ENCODE measurements at places on chromosomes 2 and 18.

GRCh38 chr2:202035089-202035940, 1.7 kb downstream of the FZD7 start:
- no peak for DNase-seq

DNA sequence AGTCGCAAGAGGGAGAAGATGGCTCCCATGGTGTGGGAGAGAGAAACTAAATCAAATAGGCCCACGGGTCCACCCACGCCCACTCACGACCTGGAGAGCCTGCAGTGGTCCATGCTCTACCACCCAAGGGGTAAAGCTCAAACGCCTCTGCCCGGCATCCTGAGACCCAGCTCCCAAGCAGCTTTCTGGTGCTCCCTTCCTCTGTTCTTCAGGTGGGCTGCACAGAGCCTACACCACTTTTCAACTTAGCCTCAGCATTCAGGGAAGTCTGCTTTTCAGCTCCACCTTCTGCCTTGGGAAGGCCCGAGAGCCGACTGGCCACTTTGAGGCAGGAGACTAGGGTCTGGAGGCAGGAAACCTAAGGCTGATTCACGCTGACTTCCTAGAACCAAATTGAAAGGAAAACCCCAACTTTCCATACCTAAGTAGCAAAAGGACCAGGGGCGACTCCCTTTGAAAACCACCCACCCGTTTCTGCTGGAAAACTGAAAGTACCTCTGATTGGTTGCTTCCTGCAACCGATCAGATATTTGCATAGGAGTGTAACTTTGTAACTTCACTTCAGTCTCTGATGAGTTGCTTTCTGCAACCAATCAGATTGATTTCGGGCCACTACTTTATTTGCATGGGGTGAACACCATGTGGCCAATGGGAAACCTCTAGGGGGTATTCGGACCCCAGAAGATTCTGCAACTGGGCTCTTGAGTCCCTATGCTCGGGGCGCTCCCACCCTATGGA, 26.8 kb upstream of the SPATA3 start:
- DNase-seq = no peak

GRCh38 chr18:24837066-24837465, 376.6 kb downstream of the HRH4 start:
- no peak for DNase-seq

GRCh38 chr18:23498117-23498516, 5.2 kb upstream of the RMC1 start:
- no peak for DNase-seq

DNA sequence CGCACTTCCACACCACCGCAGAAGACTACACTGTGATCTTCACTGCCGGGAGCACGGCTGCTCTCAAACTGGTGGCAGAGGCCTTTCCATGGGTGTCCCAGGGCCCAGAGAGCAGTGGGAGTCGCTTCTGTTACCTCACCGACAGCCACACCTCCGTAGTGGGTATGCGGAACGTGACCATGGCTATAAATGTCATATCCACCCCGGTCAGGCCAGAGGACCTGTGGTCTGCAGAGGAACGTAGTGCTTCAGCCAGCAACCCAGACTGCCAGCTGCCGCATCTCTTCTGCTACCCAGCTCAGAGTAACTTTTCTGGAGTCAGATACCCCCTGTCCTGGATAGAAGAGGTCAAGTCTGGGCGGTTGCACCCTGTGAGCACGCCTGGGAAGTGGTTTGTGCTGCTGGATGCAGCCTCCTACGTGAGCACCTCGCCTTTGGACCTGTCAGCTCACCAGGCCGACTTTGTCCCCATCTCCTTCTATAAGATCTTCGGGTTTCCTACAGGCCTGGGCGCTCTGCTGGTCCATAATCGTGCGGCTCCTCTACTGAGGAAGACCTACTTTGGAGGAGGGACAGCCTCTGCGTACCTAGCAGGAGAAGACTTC, 12.5 kb downstream of the MOCOS start:
- no peak for DNase-seq

GRCh38 chr2:168244318-168244717, 3.1 kb downstream of the STK39 start:
- no peak for DNase-seq

DNA sequence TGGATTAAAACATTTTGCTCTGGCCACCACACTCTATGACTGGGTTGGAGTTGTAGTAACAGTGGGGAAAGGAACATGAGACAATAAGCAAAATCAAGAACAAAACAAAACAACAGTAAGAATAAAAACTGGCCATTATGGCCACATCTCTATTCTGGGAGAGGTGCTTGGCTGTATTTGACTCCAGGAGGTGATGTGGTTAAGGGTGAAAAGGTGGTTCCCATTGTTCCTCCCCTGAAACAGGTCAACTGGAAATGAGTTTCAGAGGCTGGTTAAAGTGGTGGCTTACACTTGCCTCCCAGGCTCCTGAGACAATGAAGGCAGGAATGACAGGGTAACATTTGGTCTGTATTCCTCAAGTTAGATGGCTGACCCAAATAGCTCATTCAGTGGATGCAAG, 67.3 kb upstream of the FANCL start:
- no peak for DNase-seq

GRCh38 chr2:181129364-181130056, 149.1 kb downstream of the UBE2E3 start:
- no peak for DNase-seq

GRCh38 chr2:39216346-39217191, 27.2 kb downstream of the CDKL4 start:
- peak; percentile 20 for DNase-seq

GRCh38 chr2:215619989-215620388, 184.1 kb upstream of the FN1 start:
- no peak for DNase-seq

- no peak for DNase-seq
Measured at GRCh38 chr2:60976875-60977561, 40.5 kb upstream of the PEX13 start.

DNA sequence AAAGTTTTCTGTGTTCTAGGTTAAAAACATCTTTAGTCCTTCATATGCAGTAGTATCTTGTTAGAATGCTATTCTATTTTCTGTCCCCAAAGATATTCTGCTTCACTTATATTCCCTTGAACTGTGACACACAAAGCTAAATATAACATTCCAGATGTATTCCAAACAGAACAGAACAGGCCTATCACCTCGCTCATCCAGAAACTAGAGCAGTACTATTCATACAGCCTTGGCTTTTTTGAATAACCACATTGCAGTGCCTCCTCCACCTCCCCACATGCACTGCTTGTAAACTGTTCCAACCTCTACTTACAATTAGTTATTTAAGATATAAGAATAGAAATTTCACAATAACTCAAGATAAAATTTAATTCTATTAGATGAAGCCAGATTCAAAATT, 196.8 kb downstream of the EXOC6B start:
- DNase-seq = no peak

DNA sequence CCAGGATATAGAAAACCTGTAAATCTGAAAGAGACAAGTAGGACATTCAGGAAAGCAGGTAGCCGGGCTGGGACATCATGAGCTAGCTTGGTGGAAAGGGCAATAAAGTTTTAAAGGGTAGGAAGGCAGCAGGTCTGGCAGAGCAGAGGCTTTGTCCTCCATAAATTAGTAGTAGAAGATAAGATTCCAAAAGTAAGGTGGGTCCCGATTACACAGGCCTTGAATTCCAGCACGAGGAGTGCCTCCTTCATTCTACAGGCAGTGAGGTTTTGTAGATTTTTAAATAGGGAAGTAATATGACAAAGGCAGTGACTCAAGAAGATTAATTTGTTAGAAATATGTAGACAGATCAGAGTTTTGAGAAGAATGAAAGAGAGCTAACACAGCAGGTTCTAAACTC, 160.7 kb downstream of the DTNB start:
- DNase-seq = no peak

GRCh38 chr2:143397884-143398614, 268.8 kb downstream of the ARHGAP15 start:
- DNase-seq = no peak

- DNase-seq = no peak
Measured at GRCh38 chr18:29962579-29962978, 1080.0 kb downstream of the DSC3 start.

DNA sequence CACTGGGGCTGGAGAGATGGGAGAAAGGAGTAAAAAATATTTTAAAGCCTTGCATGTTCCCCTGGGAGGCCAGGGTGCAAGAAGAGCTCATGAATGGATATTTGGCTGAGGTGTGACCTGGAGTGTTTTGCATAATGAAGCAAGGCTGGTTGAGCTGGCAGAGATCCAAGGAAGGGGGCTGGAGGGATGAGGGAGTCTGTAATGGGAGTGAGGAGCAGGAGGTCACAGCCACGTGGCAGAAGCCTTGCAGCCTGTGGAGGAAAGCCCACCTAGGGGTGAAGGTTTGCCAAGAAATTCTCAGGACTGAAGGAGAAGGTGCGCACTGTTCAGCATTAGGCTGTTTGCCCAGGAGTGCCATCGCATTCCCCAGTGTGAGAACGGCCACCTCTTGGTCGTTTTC, 40.3 kb upstream of the ATP8B1 start:
- no peak for DNase-seq

DNA sequence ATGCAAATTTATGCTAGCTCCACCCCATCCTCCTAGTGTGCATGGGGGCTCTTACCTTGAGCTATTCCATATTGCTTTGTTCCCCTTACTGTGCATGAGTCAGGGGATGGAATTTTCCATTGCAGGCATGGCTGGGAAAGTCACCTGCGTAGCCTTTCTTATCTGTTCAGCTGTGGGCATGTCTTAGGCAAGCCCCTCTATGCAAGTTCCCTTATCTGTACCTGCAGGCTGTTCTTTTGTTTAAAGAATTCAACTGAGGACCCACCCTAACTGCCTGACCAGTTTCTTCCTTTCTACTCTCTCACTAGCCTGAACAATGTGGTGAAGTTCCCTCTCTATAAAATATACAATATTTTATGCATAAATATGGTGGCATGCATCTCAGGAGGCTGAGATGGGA, 54.2 kb upstream of the CDCA7 start:
- DNase-seq = no peak

GRCh38 chr18:7049951-7050350, 67.6 kb downstream of the LAMA1 start:
- no peak for DNase-seq

- DNase-seq = no peak
Measured at GRCh38 chr18:22325396-22325795, 92.3 kb downstream of the CTAGE1 start.

GRCh38 chr18:79882522-79883241, 68.8 kb downstream of the SLC66A2 start:
- no peak for DNase-seq

GRCh38 chr2:211141646-211142045, 585.2 kb downstream of the CPS1 start:
- no peak for DNase-seq

- DNase-seq = no peak
Measured at GRCh38 chr2:171394164-171394740, 39.5 kb downstream of the METTL8 start.

GRCh38 chr2:98730707-98731040, 258 bp downstream of the MGAT4A start:
- no peak for DNase-seq

DNA sequence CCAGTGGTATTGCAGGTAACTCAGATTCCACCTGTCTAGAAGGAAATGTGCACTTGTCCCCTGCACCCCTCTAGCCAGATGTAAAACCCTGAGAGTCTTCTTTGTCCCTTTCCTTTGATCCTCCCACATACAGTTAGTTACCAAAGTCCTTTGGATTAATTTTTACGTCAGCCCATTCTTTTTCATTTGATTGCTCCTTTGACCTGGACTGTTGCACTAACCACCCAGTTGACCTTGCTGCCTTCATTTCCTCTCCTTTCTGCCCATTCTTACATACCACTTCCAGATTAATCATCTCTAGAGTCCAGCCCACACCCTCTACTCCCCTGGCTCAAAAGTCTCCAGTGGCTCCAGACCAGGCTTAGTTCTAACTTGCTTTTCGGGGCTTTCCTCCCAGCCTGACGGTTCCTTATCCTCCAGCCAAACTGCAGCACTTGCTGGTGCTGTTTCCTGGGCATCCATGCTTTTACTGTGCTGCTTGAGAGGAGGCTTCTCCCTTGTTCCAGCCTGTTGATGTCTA, 99.3 kb downstream of the SPTBN1 start:
- DNase-seq = no peak

DNA sequence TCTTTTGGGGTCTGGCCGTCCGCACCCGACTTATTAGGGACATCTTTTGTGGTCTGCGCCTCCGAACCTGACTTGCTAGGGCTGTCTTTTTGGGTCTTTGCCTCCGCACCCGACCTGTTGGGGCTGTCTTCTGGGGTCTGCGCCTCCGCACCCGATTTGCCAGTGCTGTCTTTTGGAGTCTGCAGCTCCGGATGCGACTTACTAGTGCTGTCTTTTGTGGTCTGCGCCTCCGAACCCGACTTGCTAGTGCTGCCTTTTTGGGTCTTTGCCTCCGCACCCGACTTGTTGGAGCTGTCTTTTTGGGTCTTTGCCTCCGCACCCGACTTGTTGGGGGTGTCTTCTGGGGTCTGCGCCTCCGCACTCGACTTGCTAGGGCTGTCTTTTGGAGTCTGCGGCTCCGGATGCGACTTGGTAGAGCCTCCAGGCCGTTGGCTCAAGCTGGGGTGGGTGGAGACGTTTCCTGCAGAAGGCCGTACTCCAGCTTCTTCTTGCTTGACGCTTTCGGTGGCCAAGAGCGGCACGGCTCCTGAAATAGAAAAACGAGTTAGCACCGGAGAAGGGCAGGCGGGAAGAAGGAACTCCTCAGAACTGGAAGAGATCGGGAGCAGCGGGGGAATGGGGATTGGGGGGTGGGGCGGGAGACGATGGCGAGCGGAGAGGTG, 498 bp downstream of the TGOLN2 start:
- DNase-seq = peak; percentile 36

DNA sequence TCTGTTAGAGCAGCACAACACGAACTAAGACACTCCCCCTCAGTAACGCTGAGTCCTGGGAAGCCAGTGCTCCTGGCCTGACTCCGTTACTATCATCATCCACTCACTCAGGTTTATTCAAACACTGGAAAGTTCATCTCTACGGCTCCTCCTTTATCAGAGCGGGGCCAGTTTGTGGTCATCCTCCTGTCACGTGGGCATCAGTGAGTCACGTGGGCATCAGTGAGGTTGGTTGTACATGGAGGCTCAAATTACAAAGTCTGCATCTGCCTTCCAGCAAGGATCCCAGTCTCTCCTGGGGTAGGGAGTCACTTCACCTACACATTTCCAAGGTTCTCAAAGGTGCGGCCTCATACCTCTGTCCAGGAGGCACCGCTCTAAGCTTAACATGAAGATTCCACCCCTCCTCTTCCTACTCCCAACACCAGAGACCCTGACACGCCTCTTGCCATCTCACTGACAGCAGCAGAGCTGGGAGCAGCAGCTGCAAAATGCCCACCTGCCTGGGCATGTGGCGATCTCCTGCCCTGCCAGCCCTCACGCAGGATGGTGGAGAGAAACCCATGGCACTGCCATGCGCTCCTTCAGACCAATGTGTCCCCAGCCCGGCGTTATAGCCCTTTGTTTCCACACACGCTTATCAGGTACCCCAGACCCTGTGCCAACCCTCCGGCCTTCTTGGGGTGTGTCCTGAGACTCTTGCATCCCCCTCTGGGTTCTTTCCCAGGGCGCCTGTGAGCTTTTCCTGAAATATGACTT, 99.2 kb upstream of the PTPRM start:
- no peak for DNase-seq

DNA sequence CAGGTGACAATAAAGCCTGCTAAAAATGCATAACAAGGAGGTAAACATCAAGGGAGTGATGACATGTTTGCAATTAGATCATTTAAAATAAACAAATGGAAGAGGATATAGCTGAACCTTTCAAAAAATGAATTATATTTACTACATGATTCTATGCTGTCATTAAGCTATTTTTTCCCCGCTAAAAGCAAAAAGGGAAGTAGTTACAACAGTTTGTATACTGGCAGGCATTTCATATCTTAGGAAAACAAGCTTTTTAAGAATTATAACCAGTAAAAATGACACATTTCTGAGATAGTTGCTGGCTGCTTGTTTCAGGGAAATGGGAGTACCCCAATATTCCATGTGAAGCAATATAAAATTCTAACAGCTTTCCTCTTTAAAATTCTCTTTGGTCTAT, 89.1 kb upstream of the ITGB6 start:
- DNase-seq = no peak
